Vagina (tissue), 2 donors: ENCODE measurements at places on chromosomes 6 and 20. TPM values are rescaled to one million over a fixed set of nuclear protein-coding genes. Genes with fewer than 3 reads are reported as not detected.

HLA-DMB gene
- total RNA-seq = 10.3 TPM

ABHD16B gene
- total RNA-seq = not detected

MRS2 gene
- 23.1 TPM for total RNA-seq

HRH3 gene
- not detected for total RNA-seq

- H3K27ac ChIP-seq = peak overlapping the region; percentile 27
- no peaks in the 10 kb centered on the region for H3K27me3 ChIP-seq
- H3K4me1 ChIP-seq = peaks cover 22% of the 10 kb centered on the region
- no peak for DNase-seq
- H3K4me3 ChIP-seq = peak overlapping the region; percentile 47
Measured at GRCh38 chr20:43915211-43916072, 790 bp downstream of the TOX2 start.

DNA sequence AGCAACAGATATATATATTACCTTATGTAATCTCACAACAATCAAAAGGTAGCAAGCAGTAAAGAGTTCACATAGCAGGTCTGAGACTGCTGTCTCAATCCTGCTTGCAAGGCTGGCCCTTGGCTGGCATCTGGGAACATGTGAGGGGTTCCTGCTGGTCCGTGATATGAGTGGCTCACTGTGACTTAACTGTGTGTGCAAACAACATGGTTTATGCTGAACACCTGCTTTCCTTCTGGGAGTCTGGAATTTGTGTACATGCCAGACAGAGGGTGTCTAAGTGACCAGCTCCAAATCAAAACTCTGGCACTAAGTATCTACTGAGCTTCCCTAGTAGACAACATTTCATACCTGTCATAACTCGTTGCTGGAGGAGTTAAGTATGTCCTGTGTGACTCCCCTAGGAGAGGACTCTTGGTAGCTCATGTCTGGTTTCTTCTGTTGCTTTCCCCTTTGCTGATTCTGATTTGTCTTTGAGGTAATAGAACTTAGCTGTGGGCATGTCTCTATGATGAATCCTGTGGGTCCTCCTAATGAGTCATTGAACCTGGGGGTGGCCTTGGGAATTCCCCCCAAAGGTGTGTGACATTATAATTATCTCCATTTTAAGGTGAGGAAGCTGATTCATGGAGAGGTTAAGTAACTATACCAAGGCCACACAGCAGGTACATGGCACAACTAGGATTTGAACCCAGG lies 131.6 kb upstream of the NEDD9 start:
- no peak for DNase-seq

DNA sequence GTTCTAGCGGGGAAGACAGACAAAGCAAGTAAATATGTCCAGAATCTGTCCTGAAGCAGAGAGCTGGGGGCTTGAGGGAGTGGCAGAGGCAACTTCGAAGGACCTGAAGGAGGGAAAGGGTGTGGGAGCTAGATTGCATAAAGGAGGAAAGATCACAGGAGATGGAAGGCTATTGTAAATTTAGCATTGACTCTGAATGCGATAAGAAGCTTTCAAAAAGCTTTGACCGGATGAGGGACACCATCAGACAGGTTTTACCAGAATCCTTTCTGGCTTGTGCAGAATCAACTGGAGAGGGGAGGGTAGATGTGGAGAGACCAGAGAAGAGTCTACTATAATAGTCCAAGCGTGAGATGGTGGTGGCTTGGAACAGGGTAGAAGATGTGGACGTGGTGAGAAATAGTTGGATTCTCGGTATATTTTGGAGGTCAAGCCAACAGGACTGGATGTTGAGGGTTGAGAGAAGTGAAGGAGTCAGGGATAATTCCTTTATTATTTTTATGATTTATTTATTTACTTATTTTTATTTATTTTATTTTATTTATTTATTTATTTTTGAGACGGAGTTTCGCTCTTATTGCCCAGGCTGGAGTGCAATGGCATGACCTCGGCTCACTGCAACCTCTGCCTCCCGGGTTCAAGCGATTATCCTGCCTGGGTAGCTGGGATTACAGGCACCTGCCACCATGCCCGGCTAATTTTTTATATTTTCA lies 19.9 kb upstream of the RIPOR3 start:
- no peak for DNase-seq
- no peaks in the 10 kb centered on the region for H3K36me3 ChIP-seq
- no peaks in the 10 kb centered on the region for H3K4me1 ChIP-seq
- no peak overlapping the region for H3K4me3 ChIP-seq

DNA sequence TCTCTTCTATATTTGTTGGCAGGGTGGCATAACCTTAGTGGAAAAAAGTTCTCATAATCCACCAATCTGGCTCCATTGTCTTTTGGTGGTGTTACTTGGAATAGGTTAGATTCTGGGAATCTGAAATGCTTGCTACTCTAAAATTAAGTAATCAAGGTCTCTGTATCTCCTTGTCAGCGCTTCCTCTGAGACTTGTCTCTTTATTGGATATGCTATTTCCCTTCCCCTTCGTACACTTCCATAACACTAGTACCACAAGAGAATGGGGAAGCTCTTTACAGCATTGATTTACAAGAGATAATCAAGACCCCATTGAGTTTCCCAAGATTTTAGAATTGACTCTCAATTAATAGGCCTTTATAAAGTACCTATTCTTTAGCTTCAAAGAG lies 280.2 kb downstream of the ADGB start:
- no peak overlapping the region for H3K4me3 ChIP-seq
- no peaks in the 10 kb centered on the region for H3K27me3 ChIP-seq
- DNase-seq = no peak
- H3K36me3 ChIP-seq = no peaks in the 10 kb centered on the region
- H3K27ac ChIP-seq = no peak overlapping the region

DNA sequence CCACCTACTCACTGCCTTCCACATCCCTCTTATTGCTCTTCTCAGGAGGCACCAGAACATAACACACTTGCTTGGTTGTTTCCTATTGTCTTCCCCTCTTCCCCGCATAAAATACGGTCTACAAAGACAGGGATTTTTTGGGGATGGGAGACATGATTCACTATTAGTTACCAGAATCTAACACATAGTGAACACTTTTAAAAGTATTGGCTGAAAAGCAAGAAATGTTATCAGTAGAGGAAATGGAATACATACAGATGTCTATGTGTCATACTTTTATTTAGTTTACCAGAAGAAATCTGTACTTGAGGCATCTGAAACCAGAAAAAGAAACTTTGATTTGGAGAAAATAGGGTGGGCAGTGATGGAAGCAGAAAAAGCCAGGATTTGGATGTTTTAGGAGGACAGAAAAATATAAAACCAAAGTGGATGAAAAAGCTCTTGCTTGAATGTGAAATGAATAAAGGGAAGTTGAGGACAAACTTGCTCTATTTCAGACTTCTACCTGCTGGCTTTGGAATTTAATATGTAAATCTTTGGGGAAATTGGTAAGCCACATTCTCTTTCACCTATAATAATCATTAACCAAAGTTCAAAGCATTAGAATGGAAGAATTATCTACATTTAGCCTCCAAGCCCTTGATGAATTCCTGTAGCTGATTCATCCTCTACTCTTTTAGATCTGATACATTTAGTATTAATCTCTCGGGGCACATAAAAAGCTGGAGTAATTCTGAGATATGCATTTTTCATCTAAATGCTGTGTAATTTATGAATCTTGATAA lies 82.6 kb downstream of the DOK5 start:
- H3K27ac ChIP-seq = no peak overlapping the region
- H3K4me1 ChIP-seq = no peaks in the 10 kb centered on the region
- no peak for DNase-seq

DNA sequence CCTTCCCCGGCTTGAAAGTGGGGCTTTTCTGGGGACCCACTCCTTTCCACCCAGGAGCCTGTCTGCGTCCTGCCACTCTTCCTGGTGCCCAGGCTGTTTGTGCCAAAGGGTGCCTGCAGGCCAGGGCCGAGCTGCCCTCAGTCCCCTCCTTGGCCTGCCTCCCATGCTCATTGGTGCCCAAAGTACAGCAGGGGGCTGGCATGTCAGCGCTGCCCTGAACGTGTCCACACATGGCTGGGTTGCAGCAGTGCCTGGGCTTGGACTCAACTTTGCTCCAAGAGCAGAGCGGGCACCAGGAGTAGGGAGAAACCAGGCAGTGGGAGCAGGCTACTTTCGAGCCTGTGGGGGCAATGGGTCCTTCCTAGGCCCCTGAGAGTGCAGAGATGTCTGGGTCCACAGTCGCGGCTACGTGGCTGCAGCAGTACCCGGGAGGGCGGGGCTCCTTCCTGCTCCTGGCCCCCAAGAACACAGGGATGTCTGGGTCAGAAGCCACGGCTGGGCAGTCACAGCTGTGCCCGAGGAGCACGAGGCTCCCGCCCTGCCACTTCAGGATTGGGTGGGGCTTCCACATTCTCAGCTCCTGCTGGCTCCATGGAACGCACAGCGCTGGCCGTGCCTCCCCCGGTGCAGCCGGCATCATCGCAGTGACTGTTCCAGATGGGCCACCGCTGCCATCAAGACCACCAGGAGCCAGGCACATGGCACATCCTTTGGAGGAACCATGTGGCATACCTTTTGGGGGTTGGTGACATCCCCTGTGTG lies 50.0 kb upstream of the CLDN20 start:
- DNase-seq = no peak
- H3K27me3 ChIP-seq = no peaks in the 10 kb centered on the region
- no peak overlapping the region for H3K4me3 ChIP-seq
- H3K4me1 ChIP-seq = no peaks in the 10 kb centered on the region

- H3K27me3 ChIP-seq = no peaks in the 10 kb centered on the region
- H3K36me3 ChIP-seq = no peaks in the 10 kb centered on the region
- H3K27ac ChIP-seq = no peak overlapping the region
- no peak overlapping the region for H3K4me3 ChIP-seq
- no peak for DNase-seq
Measured at GRCh38 chr6:41584668-41585205, 38.6 kb downstream of the FOXP4 start.

DNA sequence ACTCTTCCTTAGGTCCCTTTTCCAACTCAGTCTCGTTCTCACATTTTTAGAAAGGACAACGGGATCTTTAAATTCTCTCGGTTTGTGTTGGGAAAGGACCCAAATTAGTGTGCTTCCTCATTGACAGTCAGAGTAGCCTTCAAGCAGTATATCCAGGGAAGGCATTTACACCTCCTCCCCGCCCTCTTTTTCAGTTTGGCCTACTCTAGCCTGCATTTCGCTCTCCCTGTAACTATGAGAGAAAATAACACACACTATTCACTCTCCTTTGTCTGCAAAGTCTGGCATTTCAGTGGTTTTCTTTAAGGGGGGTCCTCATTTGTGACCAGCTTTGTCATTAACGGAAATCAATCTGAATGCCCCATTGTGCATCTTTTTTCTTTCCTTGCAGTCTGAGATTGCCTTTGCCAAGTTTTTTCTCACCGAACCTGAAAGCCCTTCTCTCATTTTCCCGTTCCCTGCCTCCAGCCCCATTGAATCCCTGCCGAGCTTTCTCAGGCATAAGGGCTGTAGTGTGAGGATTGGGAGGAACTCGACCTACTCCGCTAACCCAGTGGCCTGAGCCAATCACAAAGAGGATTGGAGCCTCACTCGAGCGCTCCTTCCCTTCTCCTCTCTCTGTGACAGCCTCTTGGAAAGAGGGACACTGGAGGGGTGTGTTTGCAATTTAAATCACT lies 393 bp upstream of the FABP7 start:
- no peaks in the 10 kb centered on the region for H3K27me3 ChIP-seq
- H3K27ac ChIP-seq = no peak overlapping the region
- H3K4me3 ChIP-seq = no peak overlapping the region
- H3K4me1 ChIP-seq = no peaks in the 10 kb centered on the region
- no peaks in the 10 kb centered on the region for H3K36me3 ChIP-seq

- no peak overlapping the region for H3K4me3 ChIP-seq
- no peak for DNase-seq
- H3K36me3 ChIP-seq = no peaks in the 10 kb centered on the region
- no peaks in the 10 kb centered on the region for H3K27me3 ChIP-seq
- peaks cover 11% of the 10 kb centered on the region for H3K4me1 ChIP-seq
Measured at GRCh38 chr20:36132802-36133211, 21.7 kb upstream of the EPB41L1 start.

GRCh38 chr20:3262566-3262965 lies 23.6 kb upstream of the SLC4A11 start:
- no peak overlapping the region for H3K27ac ChIP-seq
- peaks cover 44% of the 10 kb centered on the region for H3K36me3 ChIP-seq
- no peaks in the 10 kb centered on the region for H3K27me3 ChIP-seq
- DNase-seq = no peak
- H3K4me3 ChIP-seq = no peak overlapping the region

- H3K4me1 ChIP-seq = no peaks in the 10 kb centered on the region
- no peak overlapping the region for H3K27ac ChIP-seq
- no peak for DNase-seq
- no peaks in the 10 kb centered on the region for H3K27me3 ChIP-seq
- no peaks in the 10 kb centered on the region for H3K36me3 ChIP-seq
- no peak overlapping the region for H3K4me3 ChIP-seq
Measured at GRCh38 chr20:7496394-7496991, 443.8 kb downstream of the HAO1 start.

GRCh38 chr20:59033616-59034165 lies 1.6 kb upstream of the ATP5F1E start:
- DNase-seq = no peak
- peaks cover 33% of the 10 kb centered on the region for H3K4me1 ChIP-seq
- no peaks in the 10 kb centered on the region for H3K36me3 ChIP-seq
- no peak overlapping the region for H3K4me3 ChIP-seq
- no peaks in the 10 kb centered on the region for H3K27me3 ChIP-seq

GRCh38 chr6:12033770-12034169 lies 21.7 kb downstream of the HIVEP1 start:
- no peaks in the 10 kb centered on the region for H3K36me3 ChIP-seq
- no peak overlapping the region for H3K27ac ChIP-seq
- H3K4me3 ChIP-seq = no peak overlapping the region
- peaks cover 30% of the 10 kb centered on the region for H3K4me1 ChIP-seq
- no peaks in the 10 kb centered on the region for H3K27me3 ChIP-seq
- no peak for DNase-seq

DNA sequence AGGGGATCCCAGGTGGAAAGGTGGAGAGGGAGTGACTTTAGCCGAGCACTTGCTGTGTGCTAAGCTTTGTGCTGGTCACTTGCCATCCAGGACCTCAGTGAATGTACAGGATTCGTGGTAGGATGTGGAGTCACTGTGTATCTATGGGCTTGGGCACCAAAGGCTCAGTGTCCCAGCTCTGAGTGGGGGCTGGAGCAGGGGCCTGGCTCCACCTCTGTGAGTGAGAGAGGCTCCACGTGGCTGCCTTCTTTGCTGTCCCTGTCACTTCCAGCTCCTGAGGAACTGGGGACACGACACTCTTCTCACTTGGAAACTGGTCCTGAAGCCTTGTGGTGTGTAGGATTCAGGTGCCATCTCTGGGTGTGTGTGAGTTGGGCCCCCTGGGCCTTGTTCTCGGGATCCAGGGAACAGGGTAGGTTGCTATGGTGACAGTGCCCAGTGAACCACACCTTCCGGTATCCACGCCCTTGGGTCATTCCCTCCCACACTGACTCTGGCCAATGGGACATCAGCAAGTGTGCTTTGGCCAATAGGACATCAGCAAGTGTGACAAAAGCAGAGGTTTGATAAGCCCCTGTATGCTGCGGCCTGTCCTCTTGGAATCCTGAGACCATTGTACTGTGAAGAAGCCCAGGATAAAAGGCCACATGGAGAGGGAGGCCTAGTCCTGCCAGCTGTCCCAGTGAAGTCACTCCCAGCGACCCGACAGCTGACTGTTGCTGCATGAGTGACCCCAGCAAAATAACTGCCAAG lies 87.7 kb downstream of the CDH22 start:
- no peaks in the 10 kb centered on the region for H3K27me3 ChIP-seq
- no peak for DNase-seq
- no peak overlapping the region for H3K4me3 ChIP-seq
- H3K4me1 ChIP-seq = no peaks in the 10 kb centered on the region
- no peak overlapping the region for H3K27ac ChIP-seq
